ENCODE measurements at places on chromosomes 5 and 9. TPM values are rescaled to one million over a fixed set of nuclear protein-coding genes. Genes with fewer than 3 reads are reported as not detected.

Gene LCN15
- not detected for total RNA-seq

Gene FYB1
- total RNA-seq: 51.0 TPM

Gene RLN2
- total RNA-seq: 1.3 TPM

Gene IL4
- total RNA-seq: not detected

Gene SLC36A3
- not detected for total RNA-seq

Gene ACER2
- total RNA-seq: 5.9 TPM

Gene OR1L4
- not detected for total RNA-seq

Gene PCDHAC2
- total RNA-seq: 5.8 TPM

Gene ZNF462
- total RNA-seq: 24.4 TPM

Gene FLT4
- total RNA-seq: 24.8 TPM

Gene PFN3
- not detected for total RNA-seq

Gene CCDC152
- 1.3 TPM for total RNA-seq

Gene SV2C
- total RNA-seq: 0.32 TPM

Gene NXNL2
- 0.71 TPM for total RNA-seq

Gene DPYSL3
- total RNA-seq: 45.7 TPM

Gene TXNDC8
- total RNA-seq: not detected

Gene NELFB
- total RNA-seq: 44.7 TPM

Gene PCDHA1
- not detected for total RNA-seq

Gene CCDC183
- 3.7 TPM for total RNA-seq

Gene TRAF2
- total RNA-seq: 16.5 TPM

Gene IFT74
- total RNA-seq: 15.6 TPM

Gene CWC27
- 17.3 TPM for total RNA-seq

Gene LRRC19
- total RNA-seq: 0.27 TPM

Gene RNF183
- total RNA-seq: not detected

Gene CENPH
- 2.9 TPM for total RNA-seq

Gene PJA2
- 84.0 TPM for total RNA-seq

Gene TMEM8B
- 12.6 TPM for total RNA-seq

Gene ZNF483
- 5.1 TPM for total RNA-seq

Gene ANXA2R
- 4.4 TPM for total RNA-seq

Gene PCDHGB2
- total RNA-seq: 3.7 TPM

Gene BTNL8
- 5.3 TPM for total RNA-seq

Gene FBP2
- not detected for total RNA-seq

Gene CTNND2
- 6.0 TPM for total RNA-seq

Gene SLC34A3
- total RNA-seq: not detected

Gene LAMC3
- total RNA-seq: 26.4 TPM

Gene PRDM9
- not detected for total RNA-seq

Gene RGMB
- 22.9 TPM for total RNA-seq

Gene HSD17B3
- total RNA-seq: 1.1 TPM

Gene PCA3
- not detected for total RNA-seq

All from lower lobe of right lung (tissue), 2 donors.